ENCODE measurements at places on chromosomes 7 and 10.

DNA sequence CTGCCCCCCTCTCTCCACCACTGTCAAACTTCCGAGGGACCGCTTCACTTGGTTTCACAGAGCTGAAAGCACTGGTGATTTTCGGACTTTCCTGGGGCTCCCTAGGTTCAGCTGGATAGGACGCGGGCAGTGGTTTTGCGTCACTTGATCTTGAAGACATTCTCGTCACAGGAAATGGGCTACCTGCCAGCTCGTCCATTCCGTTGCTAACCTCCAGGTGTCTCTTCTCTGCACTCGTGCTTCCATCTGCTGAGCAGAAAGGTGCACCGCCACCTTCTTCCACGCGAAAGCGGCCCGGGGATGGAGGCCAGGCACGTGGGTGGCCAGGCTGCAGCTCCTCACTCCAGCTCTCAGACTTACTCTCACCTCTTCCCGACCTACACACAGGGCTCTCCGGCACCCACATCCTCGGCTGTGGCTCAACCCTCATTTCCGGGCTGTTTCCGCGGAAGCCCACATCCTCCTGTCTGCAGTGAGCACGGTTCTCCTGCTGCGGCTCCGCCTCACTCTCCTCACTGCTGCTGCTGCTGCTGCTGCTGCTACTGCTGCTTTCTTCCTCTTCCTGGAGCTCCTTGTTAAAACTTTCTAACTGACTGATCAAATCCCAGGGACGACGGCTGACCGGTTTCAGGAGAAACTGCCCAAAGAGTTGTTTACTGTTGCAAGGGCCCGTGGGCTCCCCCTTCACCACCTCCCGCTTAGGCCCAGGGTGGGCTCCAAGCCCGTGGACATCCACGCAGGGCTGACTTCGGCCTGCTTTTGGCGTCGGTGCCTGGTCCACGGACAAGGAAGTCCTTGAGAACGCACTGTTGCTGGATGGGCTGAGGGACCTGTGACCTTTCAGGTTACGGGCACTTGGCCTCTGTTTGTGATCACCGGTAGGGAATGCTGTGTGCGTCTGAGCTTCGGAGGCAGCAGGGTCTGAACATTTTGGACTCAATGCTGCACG, 32.1 kb downstream of the JCAD start:
- no peak for DNase-seq

GRCh38 chr7:131692131-131692960, 135.9 kb upstream of the PODXL start:
- DNase-seq = no peak

- DNase-seq = no peak
Observed at GRCh38 chr10:119396709-119397071, 145.8 kb downstream of the RGS10 start.

GRCh38 chr7:96388620-96389383, 66.9 kb upstream of the SLC25A13 start:
- DNase-seq = peak; percentile 30

DNA sequence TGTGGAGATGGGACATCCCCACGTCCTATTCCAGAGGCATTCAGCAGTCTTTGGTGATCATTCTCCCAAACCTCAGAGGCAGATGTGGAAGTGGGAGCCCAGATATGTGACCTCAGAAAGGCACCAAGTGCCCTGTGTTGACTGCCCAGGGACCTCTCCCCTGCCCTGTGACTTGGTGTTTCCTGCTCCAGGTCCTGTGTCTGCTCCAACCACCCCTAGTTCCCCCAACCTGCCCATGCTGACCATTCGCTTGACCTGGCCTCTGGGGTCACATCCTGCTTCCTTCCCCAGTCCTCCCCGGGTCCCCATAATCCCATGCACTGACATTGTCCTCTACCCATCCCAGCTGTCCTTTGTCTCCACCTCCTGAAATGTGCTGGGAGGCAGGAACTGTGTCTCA, 7.6 kb downstream of the CYP26A1 start:
- DNase-seq = no peak

DNA sequence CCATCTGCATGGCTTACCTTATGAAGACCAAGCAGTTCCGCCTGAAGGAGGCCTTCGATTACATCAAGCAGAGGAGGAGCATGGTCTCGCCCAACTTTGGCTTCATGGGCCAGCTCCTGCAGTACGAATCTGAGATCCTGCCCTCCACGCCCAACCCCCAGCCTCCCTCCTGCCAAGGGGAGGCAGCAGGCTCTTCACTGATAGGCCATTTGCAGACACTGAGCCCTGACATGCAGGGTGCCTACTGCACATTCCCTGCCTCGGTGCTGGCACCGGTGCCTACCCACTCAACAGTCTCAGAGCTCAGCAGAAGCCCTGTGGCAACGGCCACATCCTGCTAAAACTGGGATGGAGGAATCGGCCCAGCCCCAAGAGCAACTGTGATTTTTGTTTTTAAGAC, 12.4 kb downstream of the DUSP5 start:
- no peak for DNase-seq

DNA sequence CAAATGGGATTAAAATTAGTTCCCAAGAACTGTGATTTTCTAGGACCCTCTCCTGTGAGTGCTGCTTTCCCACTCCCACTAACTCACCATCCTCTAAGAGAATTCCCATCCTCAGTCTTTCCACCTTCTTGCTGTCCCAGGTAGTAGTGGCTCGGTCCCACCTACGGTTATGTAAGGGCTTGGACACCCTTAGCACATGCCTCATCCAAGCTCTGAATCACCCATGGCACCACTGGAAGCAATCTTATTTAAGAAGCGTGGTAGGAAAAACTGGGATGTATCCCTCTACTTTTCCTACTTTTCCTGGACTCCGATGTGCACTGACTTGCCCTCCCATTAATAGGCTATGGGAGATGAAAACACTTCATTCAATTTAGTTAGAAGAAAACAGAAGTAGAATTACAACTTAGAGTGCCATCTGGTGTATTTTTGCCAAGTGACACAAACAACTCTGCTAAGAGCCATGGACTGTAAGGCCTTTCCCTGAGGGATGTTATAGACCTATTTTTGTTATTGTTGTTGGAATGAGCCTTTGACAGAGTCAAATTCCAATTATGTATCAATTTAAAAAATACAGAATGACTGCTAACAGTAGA, 13.7 kb upstream of the ANKRD22 start:
- peak; percentile 46 for DNase-seq

- no peak for DNase-seq
Observed at GRCh38 chr7:130270947-130271800, 4.5 kb downstream of the CPA2 start.

DNA sequence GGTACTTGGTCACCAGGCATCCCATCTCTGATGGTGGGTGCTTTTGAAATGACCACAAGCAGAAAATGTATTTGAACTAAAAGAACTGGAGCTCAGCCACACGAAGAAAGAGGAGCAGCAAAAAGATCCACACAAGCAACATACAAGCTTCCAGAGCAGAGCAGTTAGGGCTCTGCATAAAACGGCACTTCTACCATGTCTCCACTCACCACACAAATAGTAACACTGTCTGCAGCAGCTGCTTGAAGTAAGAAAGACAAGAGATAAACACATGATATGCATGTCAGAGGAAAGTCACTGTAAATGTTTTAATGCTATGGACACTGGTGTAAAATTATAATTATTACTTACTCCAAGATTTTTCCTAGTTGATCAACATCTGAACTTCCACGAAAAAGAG, 32.5 kb upstream of the FAM133B start:
- no peak for DNase-seq

- DNase-seq = no peak
Observed at GRCh38 chr7:37344886-37345579, 103.6 kb downstream of the ELMO1 start.

- DNase-seq = no peak
Observed at GRCh38 chr7:17230099-17230807, 68.2 kb upstream of the AHR start.

DNA sequence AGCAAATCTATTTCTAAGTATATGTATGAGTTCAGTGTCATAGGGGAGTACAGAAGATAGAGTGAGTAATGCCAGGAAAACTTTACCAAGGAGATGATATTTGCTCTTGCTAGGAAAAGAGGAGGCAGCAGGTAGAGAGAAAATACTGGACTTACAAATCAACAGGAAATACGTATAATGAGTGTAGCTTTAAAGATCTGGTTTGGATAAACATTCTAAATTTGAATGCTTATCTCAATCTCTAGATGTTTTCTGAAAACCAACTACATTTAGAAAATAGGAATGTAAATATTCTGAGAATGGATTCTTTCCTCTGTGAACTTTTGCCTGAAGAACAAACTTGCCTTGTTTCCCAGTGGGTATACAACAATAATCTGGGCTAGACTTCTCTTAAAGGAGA, 46.9 kb upstream of the GNAI1 start:
- DNase-seq = no peak

DNA sequence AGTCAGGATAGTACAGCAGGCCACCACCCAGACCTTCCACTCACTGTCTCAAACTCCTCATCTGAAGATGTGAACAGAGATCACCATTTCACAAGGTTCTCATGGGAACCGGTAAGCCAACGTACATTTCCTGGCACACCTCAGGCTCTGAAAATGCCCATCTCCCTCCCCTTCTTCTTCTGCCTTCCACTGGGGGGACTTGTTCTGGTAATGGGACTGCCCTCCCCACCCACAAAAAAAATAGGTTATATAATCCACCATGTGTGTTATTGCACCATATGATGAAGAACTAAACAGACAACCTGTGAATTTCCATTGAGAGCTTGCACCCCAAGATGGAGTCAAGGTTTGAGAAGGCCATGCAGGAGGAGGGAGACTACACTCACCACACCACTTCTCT, 42.1 kb upstream of the IKZF1 start:
- DNase-seq = no peak

DNA sequence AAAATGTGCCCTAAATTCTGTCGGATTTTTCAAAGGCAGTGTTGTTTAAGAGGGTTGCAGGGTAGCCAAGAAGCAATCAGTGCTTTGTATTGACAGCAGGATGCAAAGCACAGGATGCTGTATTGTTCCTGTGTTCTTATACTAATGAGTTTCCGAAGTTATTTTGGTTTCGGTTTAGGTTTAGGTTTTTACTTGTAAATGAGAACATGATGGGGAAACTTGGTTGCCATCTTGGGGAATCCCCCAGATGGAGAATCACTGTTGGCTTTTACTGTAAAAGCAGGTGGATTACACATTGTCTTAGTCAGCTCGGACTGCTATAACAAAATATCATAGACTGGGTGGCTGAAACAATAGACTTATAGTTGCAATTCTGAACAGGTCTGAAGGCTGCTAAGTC, 72.1 kb downstream of the INHBA start:
- DNase-seq = no peak

- DNase-seq = no peak
Observed at GRCh38 chr7:129959471-129960203, 6.9 kb upstream of the UBE2H start.

DNA sequence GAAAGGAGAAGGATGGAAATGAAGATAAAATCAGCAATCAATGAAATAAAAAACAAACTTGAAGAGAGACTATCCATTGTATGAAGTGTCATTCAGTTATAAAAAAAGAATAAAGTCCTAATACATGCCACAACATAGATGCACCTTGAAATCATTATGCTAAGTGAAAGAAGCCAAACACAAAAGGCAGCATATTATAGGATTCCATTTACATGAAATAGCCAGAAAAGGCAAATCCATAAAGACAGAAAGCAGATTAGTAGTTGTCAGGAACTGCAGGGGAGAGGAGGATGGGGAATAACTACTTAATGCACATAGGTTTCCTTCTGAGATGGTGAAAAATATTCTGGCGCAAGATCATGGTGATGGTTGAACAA, 6.6 kb upstream of the PON1 start:
- DNase-seq = no peak

DNA sequence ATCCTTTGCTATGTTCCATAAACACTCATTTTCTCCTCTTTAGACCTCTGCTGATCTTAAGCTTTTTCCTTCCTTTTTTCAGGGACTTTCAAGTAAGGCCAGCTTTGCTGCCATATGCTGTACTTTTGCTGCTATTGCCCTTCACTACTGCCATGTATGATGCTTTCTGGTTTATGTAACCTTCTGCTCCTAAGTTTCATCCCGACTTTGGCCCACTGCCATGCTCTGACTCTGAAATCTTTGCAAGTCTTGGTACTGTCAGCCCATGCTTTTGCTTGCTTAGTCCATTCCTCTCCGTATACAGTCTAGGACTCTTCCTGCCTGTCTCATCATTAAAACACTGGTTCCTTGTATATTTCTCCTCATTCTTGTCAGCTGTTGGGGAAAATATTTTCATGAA, 152.4 kb downstream of the RNF133 start:
- DNase-seq = no peak

DNA sequence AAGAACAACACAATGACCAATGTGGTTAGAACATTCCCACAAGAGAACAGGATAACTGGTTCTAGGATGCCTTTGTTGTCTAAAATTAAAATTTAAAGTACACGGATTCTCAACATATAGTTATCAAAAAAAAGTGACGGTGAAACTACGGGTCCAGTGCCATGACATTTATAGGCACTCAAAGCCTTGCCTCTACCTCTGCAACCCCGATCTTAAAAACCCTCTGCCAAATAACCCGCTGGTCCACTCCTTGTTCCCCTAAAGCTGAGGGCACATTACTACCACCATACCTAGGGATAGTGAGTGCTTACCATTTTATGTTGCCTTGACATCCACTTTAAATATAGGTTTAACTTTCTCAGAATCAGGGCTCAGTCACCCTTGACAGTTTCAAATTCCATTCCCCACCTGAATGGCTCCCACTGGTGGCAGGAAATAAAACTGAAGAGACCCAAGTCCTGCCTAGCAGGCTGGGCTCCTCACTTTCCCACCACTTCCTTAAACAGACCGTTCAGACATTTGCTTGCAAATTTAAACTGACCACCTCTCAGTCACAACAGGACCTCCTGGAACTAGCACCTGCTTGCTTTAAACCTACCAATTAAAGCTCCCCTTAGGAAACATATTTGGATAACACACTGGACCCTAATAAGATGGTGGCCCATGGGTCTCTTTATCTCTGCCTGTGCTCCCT, 169.9 kb upstream of the ASAH2 start:
- DNase-seq = peak; percentile 35

- DNase-seq = no peak
Observed at GRCh38 chr7:20214921-20215669, 2.1 kb downstream of the MACC1 start.

DNA sequence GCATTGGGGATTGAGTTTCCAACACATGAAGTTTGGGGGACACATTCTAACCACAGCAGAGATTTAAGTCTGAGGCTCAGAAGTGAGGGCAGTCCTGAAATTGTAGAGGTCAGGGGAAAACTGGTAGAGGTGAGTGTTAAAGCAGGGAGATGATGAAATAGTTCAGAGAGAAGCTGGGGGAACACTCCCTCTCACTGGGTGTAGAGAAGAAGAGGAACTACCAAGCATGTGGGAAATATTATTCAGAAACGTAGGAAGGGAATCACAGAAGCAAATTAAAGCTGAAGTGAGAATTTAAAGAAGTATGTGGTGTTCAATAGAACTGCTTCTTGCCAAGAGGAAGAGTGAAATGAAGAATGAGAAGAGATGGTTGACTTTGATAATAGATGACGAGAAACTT, 121.5 kb upstream of the FAM3C start:
- no peak for DNase-seq

GRCh38 chr10:72812415-72812752, 81.2 kb upstream of the OIT3 start:
- DNase-seq = peak; percentile 33

- DNase-seq = no peak
Observed at GRCh38 chr7:130359276-130359857, 14.8 kb downstream of the CPA5 start.

GRCh38 chr10:43205681-43206390, 61.0 kb downstream of the RASGEF1A start:
- DNase-seq = no peak

GRCh38 chr7:104878577-104878976, 135.4 kb upstream of the KMT2E start:
- DNase-seq = no peak
